ENCODE measurements at places on chromosomes 12 and 14. TPM values are rescaled to one million over a fixed set of nuclear protein-coding genes. Genes with fewer than 3 reads are reported as not detected.

Gene KRT73
- total RNA-seq: 0.61 TPM

Gene CLEC6A
- total RNA-seq: not detected

Gene CAMKK2
- 29.1 TPM for total RNA-seq

Gene MYF6
- total RNA-seq: not detected

Gene LRRIQ1
- total RNA-seq: not detected

Gene DRAM1
- total RNA-seq: 5.9 TPM

Gene SIRT4
- total RNA-seq: 3.0 TPM
